Activated CD4-positive, alpha-beta T cell treated with anti-CD3 and anti-CD28 coated beads, Interleukin-2, Interleukin-4, amounts not matched to agents 100 ng/mL and 50 ng/mL, durations not matched to agents 16 hours and 8 hours (primary cell): ENCODE measurements at places on chromosomes 5 and 9.

DNA sequence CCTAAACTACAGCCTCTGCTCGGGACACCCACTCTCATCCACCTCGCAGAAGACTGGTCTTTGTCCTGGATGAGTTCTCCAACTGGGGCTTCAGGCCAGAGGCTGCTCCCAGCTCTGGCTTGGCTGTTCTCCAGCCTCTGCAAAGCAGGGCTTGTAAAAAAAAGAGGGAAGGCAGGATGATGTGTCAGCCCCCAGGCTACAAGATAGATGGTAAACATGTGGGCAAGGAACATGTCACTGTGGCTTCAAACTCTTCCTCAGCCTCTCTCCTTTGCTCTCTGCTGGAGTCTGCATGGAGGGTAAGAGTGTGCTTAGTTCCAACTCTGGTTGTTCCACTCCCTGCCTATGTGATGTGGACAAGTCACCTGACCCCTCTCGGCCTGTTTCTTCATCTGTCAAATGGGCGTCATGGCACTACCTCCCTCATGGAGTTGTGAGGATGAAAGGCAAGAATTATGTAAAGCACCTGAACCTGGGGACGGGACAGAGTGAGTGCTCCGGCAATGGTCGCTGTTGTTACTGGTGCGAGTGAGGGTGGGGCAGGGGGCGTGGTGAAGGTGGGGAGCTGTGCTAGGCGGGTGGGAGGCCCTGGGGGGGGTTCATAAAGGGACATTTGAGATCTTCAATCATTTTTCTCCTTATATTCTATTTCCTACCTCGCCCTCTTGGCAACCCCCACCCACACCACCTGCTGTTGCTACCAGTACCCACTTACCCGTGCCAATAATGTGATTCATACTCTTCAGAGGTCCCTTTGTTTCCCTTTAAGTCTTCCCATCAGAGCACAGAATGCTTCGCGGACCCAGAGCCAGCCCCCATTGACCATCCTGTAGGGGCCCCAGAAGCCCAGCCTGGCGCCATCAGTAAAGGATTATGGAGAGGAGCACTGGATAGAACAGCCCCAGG, 6.8 kb upstream of the ZNF79 start:
- DNase-seq, result no peak

- DNase-seq, result peak; percentile 26
These were observed 611 bp downstream of the CIZ1 start for GRCh38 chr9:128190516-128191405.

- peak; percentile 1 for DNase-seq
These were observed 691 bp downstream of the FCHO2 start for GRCh38 chr5:72956324-72957140.

- DNase-seq, result no peak
These were observed 61.6 kb upstream of the ANGPTL2 start for GRCh38 chr9:127183814-127184582.

DNA sequence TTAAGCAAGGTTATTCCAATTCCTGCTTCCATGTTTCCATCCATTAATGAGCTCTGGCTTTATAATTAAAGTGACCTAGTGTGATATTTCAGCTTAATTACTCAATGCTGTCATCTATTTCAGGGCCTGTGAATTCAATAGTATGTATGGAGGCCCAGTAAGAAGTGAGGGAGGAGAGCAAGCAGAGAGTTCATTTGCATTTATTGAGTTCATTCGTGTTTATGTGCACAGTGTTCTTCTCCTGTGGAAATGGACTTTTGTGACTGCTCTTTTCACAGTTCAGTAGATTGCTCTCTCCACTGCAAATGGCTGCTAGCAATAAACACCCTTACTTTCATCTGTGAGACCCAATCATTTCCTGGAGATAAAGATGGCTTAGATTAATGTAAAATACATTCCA, 130.9 kb downstream of the CEMIP2 start:
- DNase-seq, result no peak

GRCh38 chr5:34833976-34834793, 4.8 kb upstream of the TTC23L start:
- no peak for DNase-seq

DNA sequence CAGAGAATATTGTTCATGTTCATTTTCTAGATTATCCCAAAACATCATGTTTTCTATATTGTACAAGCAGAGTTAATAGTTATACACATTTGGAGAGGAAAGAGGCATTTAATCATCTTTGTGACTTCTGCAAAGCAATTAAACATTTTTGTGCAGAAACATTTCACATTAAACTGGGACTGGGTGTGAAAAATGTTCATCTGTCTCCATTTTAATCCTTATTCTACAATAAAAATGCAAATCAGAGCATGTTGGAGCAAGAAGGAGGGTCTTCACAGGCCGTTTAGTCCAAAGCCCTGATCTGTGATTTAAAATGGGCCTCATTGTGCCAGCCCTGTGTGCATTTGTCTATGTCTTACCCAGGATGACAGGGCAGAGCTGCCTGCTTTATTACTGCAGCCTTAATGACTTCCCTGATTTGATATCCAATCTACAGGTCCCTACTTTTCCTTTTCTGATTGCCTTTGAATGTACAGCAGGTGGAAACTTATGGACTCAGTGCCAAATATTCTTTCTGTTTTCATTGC, 183.5 kb downstream of the CAVIN4 start:
- no peak for DNase-seq

GRCh38 chr5:75048457-75048953, 3.9 kb downstream of the GCNT4 start:
- DNase-seq, result no peak

GRCh38 chr9:114936581-114936980, 6.2 kb upstream of the TNFSF8 start:
- DNase-seq, result no peak

DNA sequence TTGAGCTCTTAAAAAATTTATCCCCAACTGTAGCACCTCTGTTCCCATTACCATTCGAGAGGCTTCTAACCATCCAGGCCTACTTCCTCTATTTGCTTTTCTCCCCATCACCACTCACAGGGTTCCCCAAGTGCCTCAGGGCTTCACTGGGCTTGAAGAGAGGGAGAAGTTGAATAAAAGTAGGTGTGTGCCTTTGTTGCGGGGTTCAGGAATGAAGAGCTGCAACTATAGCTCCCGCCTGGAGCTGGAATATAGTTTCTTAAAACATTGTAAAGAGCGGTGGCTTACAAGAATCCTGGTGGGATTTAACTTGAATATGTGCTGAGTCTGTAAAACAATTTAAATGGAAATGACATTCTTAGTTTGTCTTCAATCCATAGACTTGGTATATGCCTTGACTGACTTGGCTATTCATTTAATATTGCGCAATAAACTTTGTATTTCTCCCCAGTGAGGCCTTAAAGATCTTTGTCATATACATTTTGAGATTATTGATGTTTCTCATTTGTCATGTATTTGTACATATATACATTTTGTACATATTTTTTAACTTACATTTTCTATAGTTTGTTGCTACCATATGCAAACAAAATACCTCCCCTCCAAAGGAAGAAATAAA, 7.2 kb downstream of the ENTREP1 start:
- no peak for DNase-seq

GRCh38 chr5:179312557-179313235, 32.6 kb downstream of the ADAMTS2 start:
- DNase-seq, result no peak

DNA sequence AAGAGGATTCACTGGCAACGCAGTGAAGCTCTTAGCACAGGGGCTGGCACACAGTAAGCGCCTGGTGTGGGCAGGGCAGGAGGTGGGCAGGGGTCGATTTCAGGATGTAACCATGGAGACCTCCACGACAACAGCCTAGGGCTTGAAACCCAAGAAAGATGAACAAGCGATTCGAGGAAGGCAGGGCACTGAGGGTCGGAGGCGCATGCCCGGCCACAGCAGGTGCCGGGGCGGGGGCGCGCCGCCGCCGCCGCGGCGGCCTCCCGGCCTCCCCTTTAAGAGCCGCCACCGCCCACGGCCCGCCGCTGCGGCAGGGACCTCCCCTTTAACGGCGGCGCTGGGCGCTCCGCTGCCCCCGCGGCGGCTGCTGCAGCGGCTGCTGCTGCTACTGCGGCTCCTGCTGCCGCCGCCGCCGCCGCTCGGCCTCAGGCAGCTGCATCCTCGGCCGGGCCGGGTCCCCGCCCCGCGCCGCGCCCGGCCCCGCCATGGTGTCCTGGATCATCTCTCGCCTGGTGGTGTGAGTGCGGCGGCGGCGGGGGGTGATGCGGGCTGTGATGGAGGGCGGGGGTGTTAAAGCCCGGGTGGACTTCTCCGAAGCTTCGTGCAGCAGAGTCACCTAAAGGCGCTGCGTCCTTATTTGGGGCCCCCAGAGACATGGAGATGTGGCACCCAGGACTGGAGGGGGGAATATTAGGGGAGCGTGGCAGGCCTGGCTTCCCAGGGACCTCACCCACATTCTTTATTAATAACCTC, at the start of gene REEP2:
Gene REEP2 (plus strand): TSS at position 334 of the 753 bp plus-strand sequence. CDS start 152 bp downstream, at position 486.
- peak; percentile 35 for DNase-seq

DNA sequence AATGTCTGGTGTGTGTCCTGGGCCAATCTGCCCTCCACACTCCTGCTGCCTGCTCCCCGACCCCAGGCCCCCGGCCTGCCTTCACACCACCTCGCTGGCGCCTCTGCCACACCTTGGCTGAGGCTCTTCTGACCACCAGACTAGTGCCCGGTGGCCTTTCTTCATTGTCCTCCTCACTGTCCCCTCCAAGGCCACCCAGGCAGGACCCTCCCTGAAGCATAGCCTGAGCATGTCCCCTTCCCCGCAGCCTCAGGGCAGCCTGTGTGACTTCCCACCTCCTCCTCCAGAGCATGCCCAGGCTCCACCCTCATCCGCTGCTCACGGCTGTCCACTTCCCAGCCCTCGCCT, 154.6 kb downstream of the OLFM1 start:
- DNase-seq, result no peak

GRCh38 chr9:89712283-89712682, 107.5 kb downstream of the GADD45G start:
- DNase-seq, result no peak

GRCh38 chr5:18142831-18143230, 508.6 kb downstream of the TAF11L14 start:
- DNase-seq, result no peak

DNA sequence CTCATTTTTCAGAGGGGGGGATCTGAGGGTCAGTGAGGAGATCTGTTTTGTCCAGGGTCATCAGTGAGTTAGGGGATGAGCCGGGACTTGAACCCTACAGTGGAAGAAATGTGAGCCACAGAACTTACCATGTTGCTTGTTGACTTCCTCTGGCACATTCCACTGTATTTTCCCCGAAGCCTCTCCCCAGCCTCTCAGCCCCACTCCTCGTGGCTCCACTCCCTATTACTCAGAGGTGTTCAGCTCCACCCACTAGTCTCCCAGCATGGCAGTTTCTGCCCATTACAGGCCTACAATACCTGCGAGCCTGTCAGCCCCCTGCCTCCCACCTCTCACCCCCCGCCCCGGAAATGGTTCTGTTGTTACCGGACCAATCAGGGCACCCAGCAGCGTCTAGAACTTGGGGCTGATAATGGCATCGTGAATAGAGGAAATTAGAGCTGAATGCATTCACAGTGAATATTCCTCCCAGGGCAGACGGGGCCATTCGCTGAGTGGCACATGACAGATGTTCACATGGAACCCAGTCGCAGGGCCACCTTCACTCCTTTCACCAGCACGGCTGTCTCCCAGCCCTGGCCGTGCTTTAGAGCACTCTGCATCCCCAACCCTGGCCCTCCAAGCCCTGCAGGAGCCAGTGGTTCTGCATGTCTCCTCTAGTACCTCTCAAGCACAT, 81.6 kb downstream of the KCNIP1 start:
- no peak for DNase-seq

GRCh38 chr9:34139477-34140146, 13.1 kb upstream of the DCAF12 start:
- no peak for DNase-seq

DNA sequence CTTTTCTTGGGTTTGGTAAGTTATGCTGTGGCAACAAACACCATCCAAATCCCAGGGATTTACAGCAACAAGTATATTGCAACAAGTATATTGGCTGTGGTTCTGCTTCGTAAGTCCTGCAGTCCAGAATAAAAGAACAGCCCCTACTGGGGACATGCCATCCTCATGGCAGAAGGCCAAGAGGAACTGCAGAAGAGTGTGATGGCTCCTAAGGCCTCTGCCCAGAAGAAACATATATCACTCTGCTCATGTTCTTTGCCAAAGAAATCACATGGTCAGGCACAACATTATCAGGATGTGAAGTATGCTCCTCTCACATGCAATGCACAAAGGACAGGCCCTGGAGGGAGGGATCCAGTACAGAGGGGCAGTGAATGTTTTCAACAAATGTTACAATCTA, 159.6 kb upstream of the TAS2R1 start:
- DNase-seq, result no peak

DNA sequence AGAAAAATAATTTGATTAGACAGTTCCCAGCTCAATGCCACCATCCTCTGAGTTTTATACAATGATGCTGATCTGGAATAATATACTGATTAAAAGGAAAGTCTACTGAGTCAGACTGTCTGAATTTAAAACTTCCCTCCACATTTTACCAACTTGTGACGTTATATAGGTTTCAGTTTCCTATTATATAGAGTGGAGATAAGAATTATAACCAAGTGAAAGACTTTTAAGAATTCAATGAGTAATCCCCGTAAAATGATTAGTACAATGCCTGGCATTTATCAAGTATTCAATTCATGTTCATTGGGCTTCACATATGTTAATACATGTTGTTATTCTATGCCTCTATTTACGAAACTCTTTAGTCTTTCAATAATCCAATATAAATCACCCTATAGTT, 166.0 kb downstream of the CDH9 start:
- DNase-seq, result no peak

DNA sequence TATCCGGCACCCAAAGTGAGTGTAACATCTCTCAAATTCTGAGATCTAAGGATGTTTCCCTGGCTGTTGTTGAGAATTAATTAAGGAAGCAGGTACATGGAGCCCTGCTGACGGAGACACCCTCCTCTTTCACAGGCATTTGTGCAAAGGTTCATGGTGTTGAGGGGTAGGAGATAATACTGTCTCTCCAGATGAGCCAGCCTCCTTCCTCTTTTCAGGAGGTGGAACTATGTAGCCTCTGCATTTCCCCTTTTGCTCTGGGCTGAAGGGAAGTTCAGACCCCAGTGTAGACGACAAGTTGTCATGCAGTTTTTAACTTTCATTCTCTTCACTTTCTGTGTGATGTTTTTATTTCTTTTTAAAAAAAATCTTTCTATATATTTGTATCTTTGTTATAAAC, 107.5 kb downstream of the GALNT10 start:
- DNase-seq, result no peak

- no peak for DNase-seq
These were observed 148.8 kb upstream of the TBC1D2 start for GRCh38 chr9:98404237-98404636.

- DNase-seq, result no peak
These were observed 78.4 kb downstream of the ZNF354C start for GRCh38 chr5:179138568-179138925.
